ENCODE measurements at places on chromosomes 5 and 9. TPM values are rescaled to one million over a fixed set of nuclear protein-coding genes. Genes with fewer than 3 reads are reported as not detected.

Gene PCDHA13
- not detected for total RNA-seq

Gene C9orf85
- total RNA-seq = 4.3 TPM

Gene TMEM171
- total RNA-seq = 3.3 TPM

Gene FAM153A
- total RNA-seq = not detected

Gene MARCOL
- not detected for total RNA-seq

Gene EMB
- total RNA-seq = 4.4 TPM

Gene TMEM203
- 20.8 TPM for total RNA-seq

Gene IL3
- total RNA-seq = not detected

Gene C9orf50
- total RNA-seq = not detected

Gene RBM18
- total RNA-seq = 8.4 TPM

Gene ZNF354B
- 5.0 TPM for total RNA-seq

Gene PCDHGA1
- 0.90 TPM for total RNA-seq

Gene TMEM232
- 0.56 TPM for total RNA-seq

Gene CCDC180
- total RNA-seq = 0.90 TPM

Gene GHR
- 1.1 TPM for total RNA-seq

Gene IL4
- total RNA-seq = not detected

Gene ANKRD31
- under 0.01 TPM for total RNA-seq

Gene PCDHB12
- total RNA-seq = under 0.01 TPM
